ENCODE measurements at places on chromosomes 12 and 14.

GRCh38 chr14:100780246-100780645, 45.7 kb upstream of the MEG3 start:
- no peak for DNase-seq

GRCh38 chr12:22046968-22047390, 961 bp downstream of the CMAS start:
- no peak for DNase-seq

GRCh38 chr12:47900131-47901062, 4.4 kb downstream of the VDR start:
- no peak for DNase-seq

- DNase-seq, result no peak
Observed at GRCh38 chr12:115709540-115710011, 567.9 kb downstream of the MED13L start.
